ENCODE measurements at places on chromosomes 7 and 10.

DNA sequence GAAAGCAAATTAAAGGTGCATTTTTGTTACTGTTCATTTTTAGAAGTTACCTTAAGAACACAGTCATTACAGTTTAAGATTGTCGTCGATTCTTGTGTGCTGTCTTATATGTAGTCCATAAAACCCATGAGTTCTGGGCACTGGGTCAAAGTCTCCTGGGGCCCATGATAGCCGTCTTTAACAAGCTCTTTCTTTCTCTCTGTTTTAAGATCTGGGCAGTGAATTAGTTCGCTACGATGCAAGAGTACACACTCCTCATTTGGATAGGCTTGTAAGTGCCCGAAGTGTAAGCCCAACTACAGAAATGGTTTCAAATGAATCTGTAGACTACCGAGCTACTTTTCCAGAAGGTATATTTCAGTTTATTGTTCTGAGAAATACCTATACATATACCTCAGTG is 90.7 kb upstream of the CAPZA2 start:
- DNase-seq = no peak

DNA sequence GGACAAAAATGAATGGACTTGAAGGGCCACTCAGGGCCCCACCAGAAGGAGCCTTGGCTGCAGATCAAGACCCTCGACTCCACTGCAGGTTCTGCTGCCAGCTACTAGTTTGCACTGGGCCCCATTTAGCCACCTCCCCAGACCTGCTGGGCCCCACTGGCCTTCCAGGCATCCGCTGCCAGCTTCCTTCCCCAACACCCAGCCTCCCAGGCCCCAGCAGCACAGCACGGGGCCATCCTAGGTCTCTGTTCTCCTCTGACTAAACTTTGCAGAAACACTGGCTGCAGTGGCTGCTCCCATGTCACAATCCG is 277.4 kb upstream of the KLF14 start:
- DNase-seq = no peak

GRCh38 chr7:135335628-135336139 is 102.0 kb downstream of the STRA8 start:
- DNase-seq = peak; percentile 11

DNA sequence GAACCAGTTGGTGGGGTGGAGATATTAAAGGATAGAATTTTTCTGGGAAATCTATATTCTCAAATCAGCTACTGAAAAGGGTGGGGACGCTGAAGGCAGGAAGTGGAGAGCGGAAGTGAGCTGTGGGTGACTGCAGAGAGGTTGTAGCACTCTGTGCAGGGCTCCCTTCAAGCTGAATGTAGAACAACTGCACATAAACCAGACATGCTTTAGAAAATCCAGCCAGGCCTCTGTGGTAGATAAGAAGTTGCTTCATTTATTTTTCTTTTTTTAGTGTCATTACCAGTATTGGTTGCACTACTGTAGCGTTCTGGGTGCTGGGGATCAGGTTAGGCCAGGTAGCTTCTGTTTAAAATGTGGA is 127.8 kb downstream of the CELF2 start:
- no peak for DNase-seq

DNA sequence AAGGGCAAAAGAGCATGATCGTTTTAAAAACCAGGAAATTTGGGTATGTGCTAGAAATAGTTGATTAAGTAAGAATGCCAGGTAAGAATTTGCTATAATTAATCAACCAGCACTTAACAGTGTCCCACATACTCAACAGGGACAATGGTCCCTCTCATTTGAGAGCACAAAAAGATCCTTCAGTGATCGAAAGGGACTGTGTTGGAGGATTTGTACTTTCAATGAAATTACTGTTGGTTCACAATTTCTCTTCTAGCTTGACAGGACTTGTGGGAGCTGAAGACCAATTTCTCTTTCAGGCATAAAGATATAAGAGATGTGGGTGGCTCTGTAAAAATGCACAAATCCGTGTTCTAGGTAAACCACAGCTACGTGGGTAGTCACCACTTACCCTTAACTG is 12.5 kb upstream of the PLEKHS1 start:
- no peak for DNase-seq

- DNase-seq = no peak
These were observed 1.1 kb downstream of the UFSP1 start for GRCh38 chr7:100888291-100888987.

GRCh38 chr10:43249962-43250614 is 16.8 kb downstream of the RASGEF1A start:
- DNase-seq = no peak

DNA sequence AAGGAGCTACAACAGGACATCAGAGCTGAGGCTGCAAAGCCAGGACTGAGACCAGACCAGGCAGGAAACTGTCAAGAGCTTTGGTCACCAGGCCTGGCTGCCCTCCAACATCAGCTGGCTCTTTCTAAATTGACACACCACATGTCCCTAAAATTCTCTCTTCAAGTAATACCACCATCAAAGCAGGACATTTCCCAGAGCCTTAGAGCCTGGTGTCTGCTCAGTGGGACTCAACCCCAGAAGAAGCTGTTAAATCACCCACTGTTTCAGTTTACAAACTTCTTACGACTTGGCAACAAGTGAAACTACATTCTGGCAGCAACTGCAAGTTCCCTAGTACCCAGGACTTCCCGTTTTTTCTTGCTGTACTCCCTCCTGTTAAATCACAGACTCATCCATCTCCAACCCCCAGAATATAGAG is 3.8 kb upstream of the IL6 start:
- DNase-seq = no peak

- DNase-seq = no peak
These were observed 38.6 kb downstream of the CDC14C start for GRCh38 chr7:48962821-48963505.

GRCh38 chr10:113894581-113894980 is 40.1 kb downstream of the NHLRC2 start:
- no peak for DNase-seq

GRCh38 chr7:43636093-43636492 is 53.2 kb downstream of the STK17A start:
- no peak for DNase-seq

- no peak for DNase-seq
These were observed 103.9 kb downstream of the PPP1R9A start for GRCh38 chr7:95011146-95011928.

DNA sequence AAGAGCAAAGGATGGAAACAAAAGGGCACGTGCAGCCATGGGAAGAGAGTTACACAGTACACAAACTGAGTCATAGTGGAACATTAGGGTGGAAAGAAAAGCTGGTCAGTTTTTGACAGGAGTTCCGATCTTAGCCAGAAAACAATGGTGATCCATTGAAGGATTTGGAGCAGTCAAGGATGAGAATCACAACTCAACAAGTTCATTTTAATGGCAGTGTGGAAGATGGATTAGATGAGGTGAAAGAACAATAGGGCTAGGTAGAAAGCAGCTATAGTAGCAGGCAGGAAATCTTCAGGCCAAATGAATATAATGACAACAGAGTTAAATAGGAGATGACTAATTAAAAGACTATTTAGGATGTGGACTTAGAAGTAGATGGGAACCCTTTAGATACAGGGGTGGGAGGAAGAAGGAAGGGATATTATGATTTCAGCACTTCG is 136.3 kb downstream of the DOCK4 start:
- DNase-seq = no peak

DNA sequence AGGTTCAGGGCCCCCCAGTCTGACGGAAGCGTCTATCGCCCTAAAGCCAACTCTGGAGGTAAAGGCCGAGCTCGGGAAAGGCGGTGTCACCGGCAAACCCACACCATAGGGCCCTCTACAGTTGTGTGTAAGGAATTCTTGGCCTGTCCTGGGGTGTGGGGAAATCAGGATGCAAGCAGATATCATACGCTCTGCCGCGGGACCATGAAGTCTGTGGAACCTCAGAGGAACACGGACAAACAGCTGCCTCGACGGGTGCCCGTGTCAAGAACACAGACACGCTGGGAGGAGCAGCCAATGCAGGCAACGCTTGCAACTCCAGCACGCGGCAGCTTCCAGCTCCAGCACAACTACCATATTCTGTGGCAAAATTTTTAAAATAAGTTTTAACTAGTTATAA is 157.9 kb downstream of the DIP2C start:
- no peak for DNase-seq

GRCh38 chr7:27875061-27875460 is 135.1 kb downstream of the TAX1BP1 start:
- no peak for DNase-seq

DNA sequence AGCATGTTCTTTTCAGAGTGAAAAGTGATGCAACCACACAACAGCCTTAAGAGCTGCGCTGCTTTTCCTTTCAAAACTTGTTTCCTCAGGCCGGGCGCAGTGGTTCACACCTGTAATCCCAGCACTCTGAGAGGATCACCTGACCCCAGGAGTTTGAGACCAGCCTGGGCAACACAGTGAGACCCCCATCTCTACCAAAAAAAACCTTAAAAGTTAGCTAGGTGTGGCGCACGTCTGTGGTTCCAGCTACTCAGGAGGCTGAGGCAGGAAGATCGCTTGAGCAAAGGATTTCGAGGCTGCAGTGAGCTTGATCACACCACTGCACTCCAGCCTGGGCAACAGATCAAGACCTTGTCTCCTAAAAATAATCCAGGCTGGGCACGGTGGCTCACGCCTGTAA is 2.0 kb downstream of the COX19 start:
- DNase-seq = no peak

GRCh38 chr7:7438851-7439250 is 96.8 kb downstream of the COL28A1 start:
- peak; percentile 95 for DNase-seq

- no peak for DNase-seq
These were observed 409 bp downstream of the DNMBP start for GRCh38 chr10:100009283-100009792.

GRCh38 chr7:128726059-128726736 is 13.0 kb upstream of the CALU start:
- no peak for DNase-seq
